GM23338 (cell line): ENCODE measurements at places on chromosomes 4 and X. TPM values are rescaled to one million over a fixed set of nuclear protein-coding genes. Genes with fewer than 3 reads are reported as not detected.

GRCh38 chr4:119041396-119041795 is 94.2 kb upstream of the MYOZ2 start:
- no peak for DNase-seq

DNA sequence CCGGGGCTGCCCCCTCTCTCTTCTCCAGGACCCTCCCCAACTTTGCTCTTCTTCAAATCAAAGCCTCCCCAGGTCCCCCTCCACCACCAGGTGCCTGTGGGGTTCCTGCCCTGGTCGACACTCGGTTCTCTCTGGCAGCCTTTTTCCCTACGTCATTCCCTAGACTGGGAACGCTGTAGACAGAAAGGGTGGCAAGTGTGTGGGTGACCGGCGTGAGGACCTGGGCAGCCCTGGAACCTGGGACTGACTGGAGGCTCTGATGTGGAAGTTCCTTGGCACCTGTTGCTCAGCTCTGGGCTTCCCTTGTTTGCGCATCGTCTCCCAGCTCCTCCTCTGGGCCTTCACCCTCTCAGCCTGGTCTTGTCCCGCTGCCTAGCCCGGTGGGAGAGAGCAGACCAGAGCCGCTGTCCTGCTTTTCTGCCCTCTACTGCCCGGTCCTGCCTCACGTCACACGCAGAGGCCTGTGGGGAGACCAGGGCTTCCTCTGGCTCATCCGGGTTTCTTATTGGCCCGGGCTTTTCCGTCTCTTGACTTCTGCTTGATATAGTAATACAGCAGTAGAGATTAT is 1.3 kb downstream of the TACC3 start:
- DNase-seq, result no peak

DNA sequence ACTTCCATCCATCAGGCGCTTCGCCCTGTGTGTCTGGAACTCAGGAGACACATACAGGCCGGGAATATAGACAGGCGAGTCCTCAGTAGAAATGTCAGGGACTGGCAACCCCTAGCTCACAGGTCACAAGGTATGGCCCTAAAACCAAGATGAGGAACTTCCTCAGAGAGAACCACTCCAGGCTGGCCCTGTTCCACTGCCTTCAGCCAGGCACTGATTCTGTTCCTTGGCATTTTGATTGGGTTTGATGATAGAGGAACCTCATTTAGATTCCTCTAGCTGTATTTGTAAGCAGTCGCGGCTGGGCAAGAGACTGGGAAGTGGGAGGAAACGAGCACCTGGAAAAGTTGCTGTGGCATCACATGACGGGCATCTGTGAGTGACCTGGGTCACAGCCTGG is 8.1 kb downstream of the HPSE start:
- no peak for DNase-seq

- no peak for DNase-seq
Observed at GRCh38 chr4:6342530-6343293, 73.1 kb downstream of the WFS1 start.

DNA sequence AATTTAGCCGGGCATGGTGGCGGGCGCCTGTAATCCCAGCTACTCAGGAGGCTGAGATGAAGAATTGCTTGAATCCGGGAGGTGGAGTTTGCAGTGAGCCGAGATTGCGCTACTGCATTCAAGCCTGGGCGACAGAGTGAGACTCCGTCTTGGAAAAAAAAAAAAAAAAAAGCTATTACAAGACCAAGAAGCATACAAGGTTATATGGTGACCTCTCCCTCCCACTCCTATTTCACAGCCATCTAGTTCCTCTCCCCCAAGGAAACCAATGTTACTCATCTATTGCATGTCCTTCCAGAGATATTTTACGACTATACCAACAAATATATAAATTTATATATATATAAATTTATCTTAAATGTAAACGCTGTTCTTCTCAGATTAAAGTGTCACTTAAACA is 3.2 kb downstream of the SLC9A7 start:
- DNase-seq, result no peak

GRCh38 chr4:87677731-87678130 is 27.7 kb downstream of the DMP1 start:
- DNase-seq, result no peak

GRCh38 chrX:69158166-69158980 is 6.9 kb downstream of the PJA1 start:
- peak; percentile 75 for DNase-seq

AMBN gene
- not detected in 2 replicates for polyA plus RNA-seq

PNCK gene
- 3.0 and 3.5 TPM in 2 replicates for polyA plus RNA-seq

GRCh38 chr4:79317711-79318110 is 8.2 kb downstream of the NAA11 start:
- no peak for DNase-seq

DNA sequence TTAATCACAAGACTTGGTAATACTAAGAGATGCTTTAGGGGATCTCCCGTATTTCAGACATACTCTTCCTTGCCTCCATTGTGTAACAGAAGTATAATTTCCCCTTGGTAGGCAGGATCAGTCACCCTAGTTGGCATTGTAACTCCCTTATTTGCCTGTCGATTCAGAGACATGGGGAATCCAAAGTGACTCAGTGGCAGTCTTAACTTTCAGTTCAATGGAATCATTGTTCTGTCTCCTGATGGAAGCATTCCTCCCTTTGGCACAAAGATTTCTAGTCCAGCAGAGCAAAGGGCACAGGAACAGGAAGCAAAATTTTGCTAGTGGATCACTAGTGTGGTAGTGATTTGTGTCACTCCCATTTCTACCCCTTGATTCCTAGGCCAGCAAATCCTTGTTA is 80.4 kb downstream of the DCUN1D4 start:
- DNase-seq, result no peak

DNA sequence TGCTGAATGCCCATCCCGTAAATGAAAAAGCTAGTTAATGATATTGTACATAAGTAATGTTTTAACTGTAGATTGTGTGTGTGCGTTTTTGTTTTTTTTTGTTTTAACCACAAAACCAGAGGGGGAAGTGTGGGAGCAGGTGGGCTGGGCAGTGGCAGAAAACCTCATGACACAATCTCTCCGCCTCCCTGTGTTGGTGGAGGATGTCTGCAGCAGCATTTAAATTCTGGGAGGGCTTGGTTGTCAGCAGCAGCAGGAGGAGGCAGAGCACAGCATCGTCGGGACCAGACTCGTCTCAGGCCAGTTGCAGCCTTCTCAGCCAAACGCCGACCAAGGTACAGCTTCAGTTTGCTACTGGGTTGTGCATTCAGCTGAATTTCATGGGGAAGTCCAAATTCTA is at the start of gene SPP1:
Gene SPP1 (plus strand): TSS at position 249 of the 400 bp plus-strand sequence. CDS start 1,182 bp downstream, outside the sequence.
- DNase-seq, result peak; percentile 87

DNA sequence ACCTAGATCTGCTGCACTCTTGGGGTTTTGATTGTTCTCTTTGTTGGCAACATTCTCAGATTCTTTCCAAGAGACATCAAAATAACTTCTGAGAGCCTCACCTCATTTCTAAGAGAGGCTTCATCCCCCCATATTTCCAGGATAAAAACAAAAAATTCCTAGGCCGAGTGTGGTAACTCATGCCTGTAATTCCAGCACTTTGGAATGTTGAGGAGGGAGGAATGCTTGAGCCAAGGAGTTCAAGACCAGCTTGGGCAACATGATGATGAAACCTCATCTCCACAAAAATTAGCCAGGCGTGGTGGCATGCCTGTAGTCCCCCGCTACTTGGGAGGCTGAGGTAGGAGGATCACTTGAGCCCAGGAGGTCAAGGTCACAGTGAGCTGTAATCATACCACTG is 477.0 kb downstream of the INPP4B start:
- DNase-seq, result no peak

GRCh38 chr4:157004279-157005161 is 32.9 kb upstream of the PDGFC start:
- no peak for DNase-seq

DNA sequence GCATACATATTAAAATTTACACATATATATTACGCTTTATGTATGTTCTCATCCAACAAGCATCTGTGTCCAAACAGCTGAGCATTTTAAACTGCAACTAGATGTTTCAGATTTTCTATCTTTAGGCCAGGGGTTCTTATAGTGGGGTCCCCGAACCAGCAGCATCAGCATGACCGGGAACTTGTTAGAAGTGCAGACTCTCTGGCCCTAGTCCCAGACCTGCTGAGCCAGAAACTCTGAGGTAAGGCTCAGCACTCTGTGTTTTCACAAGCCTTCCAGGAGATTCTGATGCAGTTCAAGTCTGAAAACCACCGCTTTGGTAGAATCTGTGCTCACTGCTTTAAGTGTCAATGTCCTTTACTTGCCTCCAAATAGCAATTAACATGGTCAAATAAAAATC is 266.2 kb upstream of the CASK start:
- DNase-seq, result no peak

GRCh38 chr4:188262464-188262863 is 123.2 kb downstream of the TRIML1 start:
- no peak for DNase-seq

GRCh38 chr4:1285151-1285789 is 4.4 kb upstream of the MAEA start:
- DNase-seq, result no peak

XAGE1A gene
- polyA plus RNA-seq, result not detected in 2 replicates
